Right ventricle myocardium inferior (tissue), 1 donor: ENCODE measurements at places on chromosomes 4 and X. TPM values are rescaled to one million over a fixed set of nuclear protein-coding genes. Genes with fewer than 3 reads are reported as not detected.
A peak's percentile ranks its signal among the peaks of the same experiment; 100 is the strongest.

DNA sequence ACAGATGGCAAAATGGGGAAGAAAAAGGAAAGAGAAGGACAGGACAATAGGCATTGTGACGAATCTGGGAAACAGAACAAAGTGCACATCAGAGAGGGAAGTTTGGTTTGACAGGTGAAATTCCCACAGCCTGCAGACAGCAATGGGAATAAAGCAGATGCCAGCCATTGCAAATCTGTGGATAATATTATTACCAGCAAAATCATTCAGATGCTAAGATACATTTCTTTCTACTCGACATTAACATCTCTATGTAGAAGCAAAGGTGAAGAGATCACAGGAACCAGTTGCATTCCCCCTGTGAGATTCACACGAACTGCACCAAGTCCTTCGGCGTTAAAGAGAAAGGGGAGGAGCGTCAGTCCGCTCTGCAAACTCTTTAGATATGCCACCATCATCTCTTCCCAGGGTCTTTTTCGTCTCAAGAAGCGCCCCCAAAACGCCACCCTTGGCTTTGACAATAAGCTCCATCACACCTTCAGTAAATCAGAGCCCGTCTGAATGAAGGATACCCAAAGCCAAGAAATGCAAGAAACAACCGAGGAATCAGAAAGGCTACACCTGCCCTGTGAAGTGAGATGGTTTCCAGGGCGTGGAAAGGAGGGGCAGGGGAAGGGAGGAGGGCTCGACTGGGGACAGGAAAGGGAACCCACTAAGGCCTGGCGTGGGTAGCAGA, 1.9 kb downstream of the NEUROG2 start:
- no peak for DNase-seq

- DNase-seq, result no peak
These were observed 56.6 kb upstream of the TNIP3 start for GRCh38 chr4:121220698-121221097.

GRCh38 chr4:52931243-52931642, 69.1 kb downstream of the RASL11B start:
- DNase-seq, result no peak

PNCK gene
- 11.3 TPM for total RNA-seq

CLNK gene
- total RNA-seq, result not detected

SFRP2 gene
- not detected for total RNA-seq

DNA sequence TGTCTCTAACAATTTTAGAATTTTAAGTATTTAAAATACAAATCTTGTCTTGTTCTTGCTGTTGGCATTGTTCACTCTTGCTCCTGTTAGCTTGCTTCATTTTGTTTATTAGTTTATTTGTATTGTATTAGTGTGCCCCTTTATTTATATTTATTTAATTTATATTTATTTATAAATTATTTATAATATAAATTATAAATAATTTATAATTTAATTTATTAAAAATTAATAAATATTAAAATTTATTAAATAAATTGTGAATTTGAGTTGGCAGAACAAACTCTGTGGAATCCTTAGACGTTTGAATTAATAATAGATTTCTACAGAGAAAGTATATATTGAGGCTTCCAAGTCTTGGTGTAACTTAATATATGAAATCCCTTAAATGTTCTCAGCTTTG, 331.4 kb downstream of the SPOCK3 start:
- no peak for DNase-seq

RAB39B gene
- 0.22 TPM for total RNA-seq

DNA sequence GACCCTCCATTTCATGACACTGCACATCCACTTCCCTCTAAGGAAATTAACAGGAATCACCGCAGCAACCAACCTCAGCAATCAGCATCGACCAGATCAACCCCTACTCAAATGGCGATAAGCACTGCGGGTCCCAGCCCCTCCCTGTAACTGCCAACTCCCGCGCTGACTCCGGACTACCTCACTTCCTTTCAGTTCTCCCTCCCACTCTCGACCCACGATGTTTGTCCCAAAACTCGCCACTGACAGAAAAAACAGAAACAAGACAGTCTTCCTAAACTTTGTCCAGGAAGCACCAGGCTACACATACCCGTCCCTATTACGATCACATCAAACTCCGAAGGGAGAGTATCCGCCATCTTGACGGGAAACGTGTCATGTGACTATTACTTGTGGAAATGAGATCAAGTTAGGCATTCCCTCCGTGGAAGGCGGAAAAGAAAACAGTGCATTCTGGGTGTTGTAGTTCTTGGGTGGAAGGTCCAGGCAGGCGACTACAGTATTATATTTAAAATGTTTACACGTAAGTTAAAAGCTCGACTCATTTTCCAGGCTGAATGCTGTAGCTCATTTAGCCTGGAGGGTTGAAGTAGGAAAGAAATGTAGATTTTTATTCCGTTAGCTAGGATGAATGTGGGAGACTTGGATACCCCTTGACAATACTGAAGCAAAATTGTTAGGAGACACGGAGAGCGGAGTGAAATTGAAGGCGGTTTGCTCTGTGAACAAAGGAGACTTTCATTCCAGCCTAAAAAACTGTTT, at the start of gene CHM:
Gene CHM (minus strand): TSS at position 385 of the 762 bp plus-strand sequence. CDS start 26 bp downstream, at position 359.
- peak; percentile 49 for DNase-seq

- DNase-seq, result peak; percentile 84
These were observed at the start of gene LIMCH1 for GRCh38 chr4:41538017-41538733. TSS of gene LIMCH1 (plus strand) at chr4:41538157. CDS start at chr4:41605996, 67,839 bp downstream.

- no peak for DNase-seq
These were observed 15.5 kb downstream of the ARHGAP36 start for GRCh38 chrX:131073607-131074006.

- DNase-seq, result no peak
These were observed 85.1 kb upstream of the NDP start for GRCh38 chrX:44058339-44058738.

GC gene
- total RNA-seq, result not detected

GPM6B gene
- 5.1 TPM for total RNA-seq
